Breast epithelium (tissue), 4 donors: ENCODE measurements at places on chromosomes 7 and 10.

- no peak for DNase-seq
Measured at GRCh38 chr7:105911961-105912575, 35.7 kb upstream of the ATXN7L1 start.

DNA sequence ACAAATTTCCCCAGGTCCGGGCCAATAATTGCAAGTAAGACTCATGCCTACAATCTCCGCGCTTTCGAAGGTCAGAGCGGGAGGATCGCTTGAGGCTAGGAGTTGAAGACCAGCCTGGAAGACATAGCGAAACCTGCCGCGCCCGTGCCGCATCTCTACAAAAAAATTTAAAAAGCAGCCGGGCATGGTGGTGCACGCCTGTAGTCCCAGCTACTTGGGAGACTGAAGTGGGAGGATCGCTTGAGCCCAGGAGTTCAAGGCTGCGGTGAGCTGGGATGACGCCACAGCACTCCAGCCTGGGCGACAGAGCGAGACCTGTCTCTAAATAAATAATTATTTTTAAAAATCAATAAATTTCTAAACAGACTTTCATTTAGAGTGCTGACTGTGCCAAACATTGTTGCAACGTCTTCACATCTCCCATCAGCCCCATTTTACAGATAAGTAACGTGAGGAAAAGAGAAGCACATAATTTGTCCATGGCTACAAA lies 494 bp upstream of the CFAP43 start:
- no peak for DNase-seq

- no peak for DNase-seq
Measured at GRCh38 chr10:26550774-26551526, 112.8 kb downstream of the APBB1IP start.

DNA sequence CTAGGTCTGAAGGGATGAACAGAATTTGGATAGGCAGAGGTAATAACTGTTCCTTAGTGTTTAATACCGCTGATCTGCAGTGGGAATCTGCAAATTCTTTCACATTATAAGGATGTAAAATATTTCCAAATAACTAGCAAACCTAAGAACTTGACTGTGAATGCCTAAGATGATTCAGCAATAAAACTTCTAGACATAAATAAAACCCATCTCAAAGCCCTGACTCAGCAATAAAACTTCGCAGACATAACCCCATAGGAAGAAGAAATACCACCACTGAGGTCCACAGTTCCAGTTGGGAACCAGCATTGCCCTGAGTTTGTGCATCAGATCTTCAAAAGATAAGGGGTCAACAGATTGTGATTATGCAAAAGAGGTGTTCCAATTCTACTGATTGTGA lies 354.2 kb downstream of the GFRA1 start:
- no peak for DNase-seq

- no peak for DNase-seq
Measured at GRCh38 chr7:74174606-74175082, 488 bp downstream of the EIF4H start.

GRCh38 chr7:131096267-131096927 lies 231.3 kb upstream of the MKLN1 start:
- DNase-seq, result no peak

DNA sequence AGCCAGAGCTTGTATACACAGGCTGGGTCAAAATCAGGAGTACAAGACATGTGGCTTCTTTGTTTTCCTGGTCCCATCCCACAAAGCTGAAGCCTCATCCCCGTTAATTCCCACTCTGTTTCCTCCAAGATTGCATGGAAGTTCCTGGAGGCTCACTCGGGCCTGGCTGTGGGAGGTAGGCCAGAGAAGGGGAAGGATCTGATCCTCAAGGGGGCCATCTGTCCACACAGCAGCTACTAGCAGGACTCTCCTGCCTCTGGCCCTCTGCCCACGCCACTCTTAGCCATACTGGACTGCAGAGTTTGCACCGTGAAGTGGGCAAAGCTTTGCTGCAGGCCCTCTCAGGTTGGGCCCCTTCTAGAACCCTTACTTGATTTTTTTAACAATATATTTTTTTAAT lies 160.6 kb downstream of the FGFR2 start:
- no peak for DNase-seq

DNA sequence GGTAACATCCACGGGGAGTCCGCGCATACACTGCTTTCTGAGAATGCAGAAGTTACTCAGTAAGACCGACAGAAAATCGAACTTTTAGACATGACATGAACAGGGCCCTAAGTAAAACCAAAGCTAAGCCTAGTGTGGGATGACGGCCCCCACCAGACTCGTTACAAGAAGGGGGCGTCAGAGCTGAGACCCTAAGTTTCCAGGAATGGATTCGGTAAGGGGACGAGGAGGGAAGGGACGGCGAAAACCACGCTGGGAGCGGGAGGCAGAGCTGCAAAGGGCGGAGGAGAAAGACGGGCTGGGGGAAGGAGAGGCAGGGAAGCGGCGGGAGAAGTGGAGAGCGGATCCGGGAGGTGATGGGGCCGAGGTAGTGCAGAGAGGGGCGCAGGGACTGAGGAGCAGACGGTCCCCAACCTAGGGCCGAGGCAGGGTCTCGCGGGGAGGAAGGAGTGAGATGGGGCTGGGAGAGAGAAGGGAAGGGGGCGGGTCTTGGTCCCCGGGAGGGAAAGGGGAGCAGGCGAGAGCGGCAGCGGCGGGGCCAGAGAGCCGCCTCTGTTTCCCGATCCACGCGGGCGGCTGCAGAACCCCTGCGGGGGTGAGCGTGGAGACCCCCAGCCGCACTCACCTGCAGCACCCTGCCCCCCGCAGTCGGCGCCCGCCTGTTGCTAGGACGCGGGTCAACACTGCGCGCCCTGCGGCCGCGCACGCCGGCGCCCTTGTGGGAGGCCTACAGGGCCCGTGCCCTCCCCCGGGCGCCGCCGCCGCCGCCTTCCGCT lies 513 bp downstream of the ODAD2 start:
- no peak for DNase-seq

GRCh38 chr10:49700997-49701396 lies 21.5 kb downstream of the C10orf53 start:
- no peak for DNase-seq

DNA sequence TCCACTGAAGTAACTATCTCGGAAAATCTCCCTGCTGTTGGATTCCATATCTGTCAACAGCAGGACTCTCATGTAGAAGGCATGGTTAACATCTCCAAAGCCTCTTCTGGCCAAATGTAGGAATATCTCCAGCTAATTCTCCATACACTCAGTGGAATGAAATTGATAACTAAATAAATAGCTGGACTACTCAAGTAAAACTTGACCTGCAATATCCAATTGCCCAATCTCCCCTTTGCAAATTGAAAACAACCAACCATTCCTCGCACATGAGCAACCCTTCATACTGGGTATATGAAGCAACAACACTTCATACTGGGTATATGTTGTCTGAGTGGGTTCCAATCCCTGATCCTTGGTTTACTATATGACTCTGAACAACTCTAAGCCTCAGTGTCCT lies 105.4 kb upstream of the KMT2E start:
- DNase-seq, result no peak

- DNase-seq, result no peak
Measured at GRCh38 chr10:6141296-6142151, 52.7 kb downstream of the RBM17 start.

GRCh38 chr7:50197549-50197948 lies 104.5 kb upstream of the ZPBP start:
- no peak for DNase-seq

GRCh38 chr10:104085801-104086400 lies at the start of gene COL17A1:
Gene COL17A1, minus strand, starts transcription at chr10:104085880. Its CDS starts 5,207 bp downstream, at chr10:104080673.
- DNase-seq, result no peak

DNA sequence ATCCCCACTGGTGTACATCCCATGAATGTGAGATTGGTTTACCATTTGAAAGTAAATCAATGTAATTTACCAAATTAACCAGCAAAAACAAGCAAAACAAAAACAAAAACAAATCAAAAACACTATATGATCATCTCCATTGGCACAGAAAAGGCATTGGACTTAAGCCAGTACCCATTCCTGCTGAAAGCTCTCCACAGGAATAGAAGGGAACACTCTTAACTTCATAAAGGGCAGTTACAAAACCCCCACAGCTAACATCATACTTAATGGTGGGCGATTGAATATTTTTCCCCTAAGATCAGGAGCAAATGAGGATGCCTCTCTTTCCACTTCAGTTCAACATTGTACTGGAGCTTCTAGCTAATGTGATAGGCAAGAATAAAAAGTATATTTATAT lies 34.1 kb downstream of the PRKG1 start:
- no peak for DNase-seq

- no peak for DNase-seq
Measured at GRCh38 chr10:55966101-55966500, 395.0 kb downstream of the ZWINT start.

DNA sequence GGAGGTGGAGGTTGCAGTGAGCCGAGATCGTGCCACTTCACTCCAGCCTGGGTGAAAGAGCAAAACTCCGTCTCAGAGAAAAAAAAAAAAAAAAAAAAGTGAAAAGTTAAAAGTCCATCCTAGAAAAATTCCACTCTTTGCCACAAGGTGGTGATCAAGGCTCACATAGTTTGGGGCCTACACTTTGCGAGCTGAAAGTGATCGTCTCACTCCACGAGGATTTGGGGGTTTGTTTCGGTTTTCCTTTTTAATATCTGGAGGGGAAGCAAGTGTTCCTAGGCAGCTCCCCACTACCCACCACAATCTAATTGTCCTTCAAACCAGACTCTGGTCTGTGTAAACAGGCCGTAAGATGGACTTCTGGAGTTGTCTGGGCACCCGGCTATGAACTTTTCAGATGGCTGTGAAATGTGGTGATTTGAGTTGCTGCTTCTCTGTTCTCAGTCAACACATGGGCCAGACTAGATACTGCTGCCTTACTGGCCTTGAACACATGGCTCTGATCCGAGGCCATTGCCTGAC lies 27.1 kb downstream of the PRLHR start:
- peak; percentile 35 for DNase-seq

DNA sequence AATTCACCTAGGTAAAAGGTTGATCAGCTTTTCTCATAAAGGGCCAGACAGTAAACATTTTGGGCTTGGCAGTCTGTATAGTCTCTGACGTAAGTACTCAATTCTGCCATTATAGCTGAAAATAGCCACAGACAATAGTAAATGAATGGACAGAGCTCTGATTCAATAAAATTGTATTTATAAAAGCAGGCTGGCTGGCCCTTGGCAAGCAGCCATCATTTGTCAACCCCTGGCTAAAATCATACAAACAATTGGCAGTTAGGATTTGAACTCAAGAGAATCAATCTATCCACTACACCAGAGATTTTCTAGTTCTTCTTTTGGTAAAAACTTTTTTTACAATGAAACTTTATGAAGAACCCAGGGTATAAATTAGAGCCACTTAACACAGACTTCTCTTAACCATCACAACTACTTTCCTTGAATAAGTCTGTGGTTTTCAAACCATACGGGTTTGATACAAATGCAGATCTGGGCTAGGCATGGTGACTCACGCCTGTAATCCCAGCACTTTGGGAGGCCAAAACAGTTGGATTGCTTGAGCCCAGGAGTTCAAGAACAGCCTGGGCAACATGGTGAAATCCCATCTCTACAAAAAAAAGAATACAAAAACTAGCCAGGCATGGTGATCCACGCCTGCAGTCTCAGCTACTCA lies 124.5 kb downstream of the SLC16A9 start:
- no peak for DNase-seq

- no peak for DNase-seq
Measured at GRCh38 chr7:43076189-43076605, 36.2 kb upstream of the HECW1 start.

DNA sequence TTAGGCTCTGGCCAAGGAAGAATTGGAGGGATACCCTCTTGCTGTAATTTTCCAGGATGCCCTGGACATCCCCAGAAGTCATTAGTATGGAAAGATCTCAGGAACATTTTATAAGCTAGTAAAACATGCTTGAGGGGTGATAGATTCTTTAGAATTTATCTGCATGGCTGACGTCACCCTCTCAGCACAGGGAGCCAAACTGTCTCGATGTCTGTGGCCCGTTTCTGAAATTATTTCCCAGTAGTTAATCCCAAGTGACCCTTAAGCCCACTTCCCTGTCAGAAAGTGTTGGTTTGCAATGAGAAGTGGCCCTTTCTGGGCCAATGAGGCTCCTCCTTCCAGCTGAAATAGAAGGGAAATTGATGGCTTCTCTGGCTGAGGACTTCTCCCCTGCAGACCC lies 184.5 kb upstream of the BMPER start:
- DNase-seq, result no peak
